NCI-H1436 treated with DMSO at 0.1 percent for 48 hours (cell line): ENCODE measurements at places on chromosomes 1 and 21.

- no peak for DNase-seq
These were observed 218.8 kb upstream of the TMPRSS15 start for GRCh38 chr21:18622383-18622782.

DNA sequence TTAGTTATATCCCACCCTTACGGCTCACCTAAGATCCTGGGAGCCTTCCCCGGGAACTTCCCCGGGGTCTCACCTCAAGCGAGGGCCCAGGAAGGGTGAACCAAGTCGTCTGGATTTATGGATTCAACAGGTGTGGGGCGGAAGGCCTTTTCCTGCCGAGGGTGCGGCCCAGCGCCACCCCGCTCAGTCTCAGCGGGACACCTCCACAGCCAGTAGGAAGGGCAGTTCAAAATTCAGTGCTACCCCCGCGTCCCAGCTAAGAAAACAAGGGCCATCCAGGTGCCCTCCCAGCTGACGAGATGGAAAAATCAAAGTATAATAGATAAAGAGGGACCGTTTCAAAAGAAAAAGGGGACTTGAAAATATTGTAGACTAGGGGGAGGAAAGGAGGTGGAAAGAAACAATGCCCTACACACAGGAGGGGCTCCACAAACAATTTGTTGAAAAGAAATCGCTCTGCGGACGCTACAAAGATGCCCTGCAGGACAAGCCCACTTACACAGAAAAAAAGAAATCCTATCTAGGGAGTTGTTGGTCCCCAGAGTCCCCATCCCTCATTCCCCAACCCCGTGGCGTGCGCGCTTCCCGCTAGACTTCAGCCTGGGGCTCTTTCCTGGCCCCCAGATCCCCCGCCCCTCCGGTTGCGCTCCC, 1.3 kb downstream of the SLC2A1 start:
- DNase-seq, result no peak

GRCh38 chr1:160806109-160806665, 10.2 kb downstream of the LY9 start:
- no peak for DNase-seq

DNA sequence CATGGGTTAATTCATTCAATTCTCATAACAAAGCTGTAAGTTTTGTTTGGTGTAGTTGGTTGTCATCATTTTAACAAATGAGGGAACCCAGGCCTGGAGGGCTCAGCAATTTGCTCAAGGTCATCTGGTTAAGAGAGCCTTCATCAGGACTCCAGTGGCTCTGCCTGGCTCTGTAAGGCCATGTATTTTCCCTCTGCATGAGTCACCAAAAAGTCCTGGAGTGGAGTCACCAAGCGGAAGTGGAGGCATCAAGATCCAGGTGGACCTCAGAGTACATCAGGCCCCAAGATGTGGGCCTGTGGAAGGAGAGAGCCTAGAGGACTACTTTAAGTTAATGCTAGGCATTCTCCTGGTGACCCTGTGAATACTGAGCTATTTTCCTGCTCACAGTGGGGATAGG, 30.0 kb upstream of the RBM15 start:
- DNase-seq, result no peak

GRCh38 chr21:15027056-15027455, 37.7 kb downstream of the NRIP1 start:
- no peak for DNase-seq

DNA sequence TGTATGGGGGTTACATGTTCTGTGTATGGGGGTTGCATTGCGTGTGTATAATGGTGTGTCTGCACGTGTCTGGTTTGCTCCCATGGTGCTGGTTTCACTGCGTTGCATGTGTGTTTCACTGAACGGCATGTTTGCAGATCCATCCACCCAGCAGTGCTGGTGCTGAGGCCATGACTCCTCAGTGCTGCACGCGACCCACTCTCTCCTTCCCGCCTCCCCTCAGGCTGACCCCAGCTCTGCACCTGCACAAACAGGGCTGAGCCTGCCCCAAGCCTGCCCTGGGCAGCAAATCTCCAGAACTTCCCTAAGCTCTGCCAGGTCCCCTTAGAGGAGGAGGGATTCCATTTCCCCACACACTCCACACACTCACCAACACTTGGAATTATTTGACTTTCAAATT, 18.7 kb downstream of the ACTRT2 start:
- DNase-seq, result no peak
